ENCODE measurements at places on chromosomes 1 and 21.
A peak's percentile ranks its signal among the peaks of the same experiment; 100 is the strongest.

- DNase-seq, result no peak
Measured at GRCh38 chr1:147647796-147648633, 22.3 kb downstream of the ACP6 start.

DNA sequence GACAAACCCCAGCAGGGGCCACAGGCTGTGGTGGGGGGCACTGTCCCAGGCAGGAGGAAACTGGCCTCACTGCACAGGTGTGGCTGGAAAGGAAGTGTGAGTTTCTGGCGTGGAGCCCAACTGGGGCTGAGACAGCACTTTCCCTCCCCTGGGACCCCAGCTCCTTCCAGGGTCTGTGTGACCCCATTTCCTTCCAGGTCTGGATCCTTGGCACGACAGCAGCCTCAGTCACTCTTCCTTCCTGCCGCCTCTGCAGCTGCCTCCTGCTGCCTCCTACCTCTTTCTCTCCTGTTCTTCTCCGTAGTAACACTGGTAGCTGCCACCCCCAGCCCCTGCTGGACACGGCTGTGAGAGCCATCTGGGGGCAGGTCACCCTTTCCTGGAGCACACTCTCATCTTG lies 88.0 kb downstream of the SIK1 start:
- no peak for DNase-seq

DNA sequence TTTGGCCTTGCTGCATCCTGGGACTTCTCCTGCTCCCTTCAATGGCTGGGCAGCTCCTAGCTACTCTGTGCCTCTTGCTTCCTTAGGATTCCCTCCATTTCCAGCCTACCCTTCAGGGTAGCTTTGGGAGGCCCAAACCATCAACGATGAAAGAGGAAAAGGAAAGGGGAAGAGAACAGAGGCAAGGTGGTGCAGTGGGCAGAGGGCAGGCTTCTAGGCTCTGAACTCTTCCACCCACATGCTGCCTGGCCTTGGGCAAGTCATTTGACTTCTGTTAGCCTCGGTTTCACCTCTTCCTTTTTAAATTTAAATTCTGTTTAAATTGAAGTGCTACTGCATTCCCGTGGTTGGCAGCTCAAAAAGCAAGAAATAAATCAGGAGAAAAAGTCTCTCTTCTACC lies 5.7 kb upstream of the PPM1J start:
- DNase-seq, result peak; percentile 59

DNA sequence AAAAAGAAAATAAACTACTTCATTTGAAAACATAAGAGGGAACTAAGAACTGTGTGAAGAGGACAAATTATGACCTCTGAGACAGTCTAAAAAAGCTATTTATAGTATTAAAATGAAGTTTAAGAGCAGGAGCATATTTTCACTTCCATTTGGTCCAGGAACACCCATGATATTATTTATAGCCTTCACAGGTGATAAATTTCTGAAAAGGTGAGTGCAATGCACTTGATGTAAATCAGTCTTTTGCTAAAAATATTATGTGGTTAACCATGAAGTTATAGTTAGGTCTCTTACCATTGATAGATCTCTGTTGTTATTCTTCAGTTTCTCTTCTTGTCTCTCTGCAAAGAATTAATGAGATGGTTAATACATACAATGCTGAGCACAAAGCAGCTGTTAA lies 14.7 kb downstream of the TMCO1 start:
- DNase-seq, result no peak

DNA sequence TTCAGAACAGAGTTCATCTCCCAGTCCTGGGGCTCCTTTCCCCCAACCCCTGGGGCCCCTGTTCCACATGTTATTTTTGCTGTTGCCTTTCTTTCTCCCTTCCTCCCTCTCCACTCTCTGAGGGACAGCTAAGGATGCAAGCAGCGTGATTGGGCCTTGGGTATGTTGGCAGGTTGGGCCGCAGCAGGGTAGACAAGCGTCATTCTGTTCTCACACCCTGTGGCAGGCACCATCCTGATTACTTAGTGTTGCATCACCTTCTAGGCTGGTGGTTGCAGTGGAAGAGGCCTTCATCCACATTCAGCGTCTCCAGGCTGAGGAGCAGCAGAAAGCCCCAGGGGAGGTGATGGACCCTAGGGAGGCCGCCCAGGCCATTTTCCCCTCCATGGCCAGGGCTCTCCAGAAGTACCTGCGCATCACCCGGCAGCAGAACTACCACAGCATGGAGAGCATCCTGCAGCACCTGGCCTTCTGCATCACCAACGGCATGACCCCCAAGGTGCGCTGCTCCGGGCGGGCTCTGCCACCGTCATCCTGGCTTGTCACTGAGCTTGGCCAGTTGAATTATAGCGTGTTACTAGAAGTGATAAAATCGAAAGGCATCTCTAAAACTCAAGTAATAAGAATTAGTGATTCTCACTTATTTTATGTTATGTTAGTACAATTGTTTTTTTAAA lies 43.4 kb downstream of the VANGL1 start:
- no peak for DNase-seq

- DNase-seq, result no peak
Measured at GRCh38 chr1:3570066-3570986, 41.0 kb downstream of the MEGF6 start.

DNA sequence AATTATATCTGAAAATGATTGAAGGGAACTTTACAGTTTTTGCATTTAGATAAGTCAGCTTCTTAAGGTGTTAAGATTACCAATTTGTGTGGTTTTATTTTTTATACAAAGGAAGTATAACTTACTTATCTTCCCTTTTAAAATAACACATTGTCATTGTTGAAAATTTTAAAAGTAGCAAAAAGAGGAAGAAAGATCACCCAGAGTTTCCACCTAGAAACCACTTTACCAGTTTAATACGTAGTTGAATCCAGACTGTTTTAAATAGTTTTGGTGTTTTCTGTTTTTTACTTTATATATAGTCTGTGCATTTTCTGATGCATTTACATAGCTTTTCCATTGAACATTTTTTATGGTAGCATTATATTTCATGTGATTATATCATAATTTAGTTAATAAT lies 6.1 kb downstream of the CCDC18 start:
- peak; percentile 21 for DNase-seq

DNA sequence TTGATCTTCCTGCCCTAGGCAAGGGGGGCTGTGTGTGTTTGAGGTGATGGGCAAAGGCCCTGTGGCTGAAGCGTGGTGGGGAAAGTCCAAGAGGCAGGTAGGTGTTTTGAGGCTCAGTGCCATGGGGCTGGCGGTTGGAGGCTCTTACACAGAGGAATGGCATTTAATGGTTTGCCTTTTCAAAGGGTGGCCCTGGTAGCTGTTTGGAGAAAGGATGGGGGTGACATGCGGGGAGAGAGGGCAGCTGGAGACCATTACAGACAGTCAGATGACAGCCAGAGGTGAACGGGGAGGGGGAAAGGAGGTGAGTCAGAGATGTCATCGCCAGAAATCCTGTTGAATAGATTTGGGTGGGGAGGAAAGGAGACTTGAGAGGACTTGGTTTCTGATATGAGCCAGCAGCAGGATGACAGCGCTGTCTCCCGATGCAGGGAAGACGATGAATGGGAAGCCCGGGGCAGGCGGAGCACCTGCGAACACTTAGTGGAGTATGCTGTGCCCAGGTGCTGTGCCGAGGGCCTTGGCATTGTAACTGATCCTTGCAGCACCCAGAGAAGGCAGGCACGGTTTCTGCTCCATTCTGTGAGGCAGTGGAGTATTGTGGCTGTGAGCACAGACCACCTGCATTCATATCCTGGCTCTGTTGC lies 56.3 kb downstream of the MAN1C1 start:
- no peak for DNase-seq

GRCh38 chr1:24946861-24947658 lies 17.0 kb upstream of the RUNX3 start:
- DNase-seq, result no peak

GRCh38 chr1:59375321-59376220 lies 78.7 kb downstream of the FGGY start:
- no peak for DNase-seq

DNA sequence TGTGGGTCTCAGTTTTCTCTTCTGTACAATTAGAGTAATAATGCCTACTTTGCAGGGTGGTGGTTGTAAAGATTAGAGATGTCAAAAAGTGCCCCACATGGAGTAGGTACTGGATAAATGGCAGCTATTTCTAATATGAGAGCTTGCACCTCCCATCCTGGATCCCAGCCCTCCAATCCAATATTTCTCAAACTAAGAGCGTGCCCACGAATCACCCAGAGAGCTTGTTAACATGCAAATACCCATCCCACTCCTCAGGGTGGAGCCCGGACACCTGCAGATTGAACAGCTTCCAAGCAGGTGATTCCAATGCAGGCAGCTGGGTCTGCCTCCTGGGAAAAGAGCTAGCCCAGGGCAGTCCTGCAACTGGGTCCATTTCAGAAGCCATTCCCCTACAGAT lies 33.0 kb downstream of the LRRN2 start:
- no peak for DNase-seq

GRCh38 chr1:164719676-164720439 lies 160.9 kb downstream of the PBX1 start:
- peak; percentile 50 for DNase-seq

DNA sequence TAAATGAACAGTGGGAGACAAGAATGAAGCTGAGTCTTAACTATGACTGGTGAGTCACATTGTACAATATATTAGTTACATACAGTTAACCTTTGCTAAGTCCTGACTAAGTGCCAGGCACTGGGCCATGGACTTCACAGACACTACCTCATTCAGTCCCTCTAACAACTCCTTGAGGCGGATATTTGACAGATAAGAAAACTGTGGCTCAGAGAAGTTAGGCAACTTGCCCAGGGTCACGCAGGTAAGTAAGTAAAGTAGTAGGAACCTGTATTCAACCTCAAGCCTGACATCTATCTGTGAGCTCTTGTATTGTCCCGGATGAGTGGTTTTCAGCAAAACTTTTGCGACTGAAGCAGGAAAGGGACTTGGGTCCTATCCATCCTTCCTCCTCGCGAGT lies 62.1 kb downstream of the GNG12 start:
- no peak for DNase-seq

GRCh38 chr21:46017148-46017547 lies 35.6 kb downstream of the COL6A1 start:
- no peak for DNase-seq

GRCh38 chr1:245272676-245273075 lies 117.9 kb downstream of the KIF26B start:
- DNase-seq, result no peak

DNA sequence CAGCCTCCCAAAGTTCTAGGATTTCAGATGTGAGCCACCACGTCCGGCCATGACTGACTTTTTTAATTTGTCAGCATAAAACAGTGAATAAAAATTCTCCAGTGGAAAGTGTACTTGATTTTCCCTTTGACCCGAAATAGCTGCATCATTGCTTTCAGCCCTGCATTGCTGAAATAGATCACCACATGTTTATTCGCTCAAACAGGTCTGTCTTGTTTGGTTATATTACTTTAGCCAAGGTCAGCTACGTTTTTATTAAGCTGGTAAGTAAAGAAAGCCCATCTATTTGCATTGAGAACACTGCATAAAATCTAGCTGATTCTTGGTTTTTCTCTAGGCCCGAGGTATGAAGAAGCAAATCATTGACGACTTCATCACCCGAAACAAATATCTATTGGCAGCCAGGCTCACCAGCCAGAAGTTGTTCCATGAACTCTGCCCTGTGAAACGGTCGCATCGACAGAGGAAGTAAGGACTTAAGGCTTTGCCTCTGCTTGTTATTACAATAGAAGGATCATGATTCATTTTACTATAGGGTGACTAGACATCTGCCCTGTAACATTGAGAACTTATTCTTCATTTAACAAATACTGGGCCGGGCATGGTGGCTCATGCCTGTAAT lies 25.6 kb downstream of the AGMAT start:
- DNase-seq, result no peak

GRCh38 chr1:212678456-212679410 lies 20.9 kb downstream of the BATF3 start:
- peak; percentile 51 for DNase-seq

DNA sequence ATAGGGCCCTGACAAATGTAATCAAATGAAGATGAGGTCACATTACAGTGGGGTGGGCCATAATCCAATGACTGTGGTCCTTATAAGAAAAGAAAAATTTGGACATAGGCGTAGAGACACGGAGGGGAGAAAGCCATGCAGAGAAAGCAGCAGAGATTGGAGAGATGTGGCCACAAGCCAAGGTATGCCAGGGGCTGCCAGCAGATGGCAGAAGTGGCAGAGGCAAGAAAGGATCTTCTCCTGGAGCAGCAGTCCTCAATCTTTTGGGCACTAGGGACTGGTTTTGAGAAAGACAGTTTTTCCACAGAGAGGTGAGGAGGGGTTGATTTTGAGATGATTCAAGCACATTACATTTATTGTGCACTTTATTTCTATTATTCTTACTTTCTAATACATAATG lies 355.1 kb downstream of the NPHP4 start:
- peak; percentile 14 for DNase-seq

- no peak for DNase-seq
Measured at GRCh38 chr21:16125274-16125673, 395.5 kb downstream of the USP25 start.

DNA sequence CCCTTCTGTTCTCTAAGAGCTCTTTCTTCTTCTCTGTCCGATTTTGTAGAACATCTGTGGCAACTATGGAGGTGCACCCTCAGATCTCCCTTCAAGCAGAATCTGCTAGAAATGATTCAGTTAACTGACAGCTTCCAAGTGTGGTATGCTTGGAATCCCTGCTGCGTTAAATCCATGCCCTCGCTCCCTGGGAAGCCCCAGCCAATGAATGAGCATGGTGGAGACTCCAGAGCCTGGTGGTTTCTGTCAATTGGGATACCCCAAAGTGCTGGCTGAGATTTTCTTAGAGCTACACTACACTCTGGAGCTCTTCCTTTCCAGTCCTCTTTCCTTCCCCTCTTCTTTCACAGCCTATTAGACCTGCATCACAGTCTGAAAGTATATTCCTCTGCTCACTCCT lies 116.3 kb upstream of the C1orf21 start:
- DNase-seq, result no peak

DNA sequence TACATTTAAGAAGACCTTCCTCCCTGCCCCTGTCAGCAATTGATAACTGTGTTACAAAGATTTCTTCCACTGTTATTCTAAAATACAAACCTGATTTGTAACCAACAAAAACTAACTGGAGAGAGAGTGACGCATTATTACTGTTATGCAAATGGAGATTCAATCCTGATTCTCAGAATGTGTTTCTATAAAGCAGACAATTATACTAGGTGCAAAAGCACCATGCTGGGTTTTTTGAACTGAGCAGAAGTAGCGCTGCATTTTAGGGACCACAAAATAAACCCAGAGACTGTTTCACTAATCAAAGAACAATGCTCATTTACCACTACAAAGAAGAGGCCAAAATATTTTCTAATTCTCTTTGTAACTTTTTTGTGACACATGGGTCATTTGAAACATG lies 13.6 kb upstream of the GBP6 start:
- DNase-seq, result no peak

- no peak for DNase-seq
Measured at GRCh38 chr1:171344473-171344820, 30.5 kb downstream of the FMO4 start.

- no peak for DNase-seq
Measured at GRCh38 chr21:42387843-42388340, 8.0 kb downstream of the TMPRSS3 start.

DNA sequence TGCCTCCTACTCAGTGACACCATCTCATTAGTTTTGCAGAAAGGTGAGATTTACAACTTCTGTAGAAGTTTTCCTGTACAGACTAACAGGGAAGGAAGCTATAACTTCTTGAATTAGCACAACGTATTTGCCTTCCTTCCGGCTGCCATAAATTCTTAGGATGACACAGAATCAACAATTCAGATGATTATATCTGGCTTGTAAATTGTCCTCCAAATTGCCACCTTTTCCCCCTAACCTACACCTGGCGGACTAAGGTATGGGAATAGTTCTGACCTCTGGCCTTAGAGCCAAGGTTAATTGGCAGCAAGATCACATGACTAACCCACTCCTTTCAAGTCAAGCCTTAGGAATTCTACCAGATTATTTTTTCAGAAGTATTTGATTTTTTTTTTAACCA lies 284.3 kb downstream of the LMO4 start:
- DNase-seq, result no peak
